ENCODE measurements at places on chromosomes 13 and 19.

- no peak for DNase-seq
Observed at GRCh38 chr13:99000137-99000536, 22.3 kb upstream of the DOCK9 start.

- DNase-seq = no peak
Observed at GRCh38 chr19:47541518-47541917, 26.7 kb upstream of the NAPA start.

DNA sequence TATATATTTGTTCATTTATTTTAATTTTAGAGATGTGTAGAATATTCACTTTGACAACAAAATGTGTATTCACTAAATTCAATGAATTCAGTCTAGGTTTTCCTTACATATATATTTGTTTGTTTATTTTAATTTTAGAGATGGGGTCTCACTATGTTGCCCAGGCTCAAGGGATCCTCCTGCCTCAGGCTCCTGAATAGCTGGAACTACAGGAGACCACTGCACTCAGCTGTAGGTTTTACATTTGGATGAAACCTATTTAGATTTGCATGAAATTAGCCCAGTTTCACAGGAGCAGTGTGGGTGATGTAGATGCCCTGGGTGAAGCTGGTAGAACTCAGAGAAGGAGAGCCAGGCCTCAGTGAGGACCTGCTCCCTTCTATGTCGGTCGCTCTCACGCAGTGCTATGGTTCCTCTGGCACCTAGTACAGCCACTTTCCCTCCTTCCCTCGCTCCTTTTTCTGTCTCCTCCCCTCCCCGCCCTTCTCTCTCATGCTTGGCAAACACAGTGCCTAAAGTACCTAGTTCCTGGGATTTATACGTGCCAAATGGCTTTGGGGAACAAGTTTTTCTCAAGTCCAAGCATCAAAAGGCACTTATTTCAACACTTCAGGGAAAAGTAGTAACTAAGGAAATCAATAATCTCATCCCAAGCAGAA lies 14.7 kb upstream of the HMGB1 start:
- DNase-seq = no peak

DNA sequence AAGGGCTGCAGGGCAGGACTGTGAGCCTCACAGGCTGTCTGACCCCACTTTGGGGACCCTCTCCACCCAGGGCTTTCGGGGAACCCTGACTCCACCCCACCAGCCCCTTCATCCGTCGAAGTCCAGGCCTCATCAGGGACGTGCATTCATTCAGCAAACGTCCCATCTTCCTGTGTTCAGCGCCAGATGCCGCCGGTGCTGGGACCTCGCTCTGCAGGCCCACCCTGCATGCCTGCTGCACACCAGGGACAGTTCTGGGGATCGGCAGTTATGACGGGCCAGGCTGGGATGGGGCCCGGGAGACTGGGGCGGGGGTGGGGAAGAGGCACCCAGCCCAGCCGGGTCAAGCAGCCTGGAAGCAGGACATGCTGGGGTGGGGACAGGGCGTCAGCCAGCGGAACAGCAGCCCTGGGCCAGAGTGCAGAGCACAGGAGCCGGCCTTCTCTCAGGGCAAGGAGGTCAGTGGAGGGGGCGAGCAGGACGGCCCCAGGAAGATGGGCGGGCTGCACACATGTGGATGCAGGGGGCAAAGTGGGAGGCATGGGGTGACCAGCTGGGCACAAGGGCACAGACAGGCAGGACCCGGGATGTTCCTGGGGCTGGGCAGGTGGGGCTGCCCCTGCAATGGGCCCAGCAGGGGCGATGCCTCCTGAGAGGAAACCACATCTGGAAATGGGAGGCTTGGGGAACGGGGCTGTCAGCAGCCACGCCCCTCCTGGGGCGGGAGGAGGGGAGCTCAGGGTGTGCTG lies 5.1 kb downstream of the GAMT start:
- no peak for DNase-seq

DNA sequence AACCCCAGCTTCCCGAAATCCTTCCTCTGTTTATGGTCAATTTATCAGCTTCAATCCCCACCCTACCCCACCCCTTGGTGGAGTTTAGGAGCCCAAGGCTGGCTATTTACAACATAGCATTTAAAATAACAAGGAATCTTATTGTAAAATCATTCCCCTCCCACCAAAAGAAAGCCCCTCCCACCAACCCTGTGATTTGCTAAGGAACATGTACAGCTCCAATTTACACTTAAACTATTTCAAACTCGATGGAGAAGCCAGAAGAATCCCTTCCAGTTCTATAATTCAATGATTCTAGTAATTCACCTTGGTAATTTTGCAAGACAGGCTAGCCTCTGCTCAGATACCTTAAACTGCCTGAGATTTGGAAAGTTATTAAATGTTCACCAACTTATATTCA lies 3.0 kb downstream of the LATS2 start:
- DNase-seq = no peak

GRCh38 chr19:10612499-10613119 lies 12.7 kb upstream of the SLC44A2 start:
- DNase-seq = no peak

GRCh38 chr19:29634423-29635130 lies 28.5 kb downstream of the POP4 start:
- no peak for DNase-seq

DNA sequence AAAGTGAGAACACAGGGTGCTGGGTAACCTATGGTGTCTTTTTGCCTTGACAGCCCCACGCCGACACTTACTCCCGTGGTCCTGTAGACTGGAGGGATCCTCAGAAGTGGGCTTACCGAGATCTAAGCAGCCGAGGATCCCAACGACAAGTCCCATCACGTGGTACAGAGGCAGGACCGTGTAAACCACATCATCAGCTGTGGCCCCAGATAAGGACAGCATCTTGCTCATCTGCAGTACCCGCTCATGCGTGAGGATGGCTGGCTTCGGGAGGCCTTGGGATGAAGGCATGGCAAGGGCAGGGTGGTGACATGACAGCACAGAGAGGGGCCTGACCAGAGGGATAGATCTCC lies 2.1 kb downstream of the SLC27A5 start:
- no peak for DNase-seq

GRCh38 chr13:41457589-41458186 lies 338 bp downstream of the RGCC start:
- DNase-seq = peak; percentile 35

- no peak for DNase-seq
Observed at GRCh38 chr19:34256835-34257558, 2.6 kb downstream of the GARRE1 start.

- no peak for DNase-seq
Observed at GRCh38 chr13:75359266-75359665, 122.7 kb downstream of the TBC1D4 start.

DNA sequence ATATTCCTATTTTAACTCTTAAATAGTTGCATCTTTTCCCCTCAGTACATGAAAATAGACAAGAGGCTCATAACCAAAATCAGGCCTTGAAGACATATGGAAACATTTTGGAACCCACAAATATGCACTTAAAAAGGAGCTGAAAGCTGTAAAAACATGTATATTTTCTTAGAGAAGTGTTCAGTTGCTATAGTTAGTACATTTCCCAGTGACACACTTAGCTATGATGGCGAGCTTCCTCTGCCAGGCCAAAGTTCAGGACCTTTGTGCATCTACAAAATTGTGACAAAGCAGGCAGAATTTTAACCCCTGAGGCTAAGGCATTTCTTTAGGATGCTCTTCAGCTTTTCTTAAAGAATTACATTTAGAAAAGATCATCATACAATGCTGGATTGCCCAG lies 54.5 kb downstream of the RCBTB2 start:
- DNase-seq = no peak

GRCh38 chr19:3818466-3818865 lies 32.3 kb upstream of the MATK start:
- DNase-seq = peak; percentile 67

GRCh38 chr19:6218491-6219146 lies 61.2 kb downstream of the MLLT1 start:
- peak; percentile 85 for DNase-seq

DNA sequence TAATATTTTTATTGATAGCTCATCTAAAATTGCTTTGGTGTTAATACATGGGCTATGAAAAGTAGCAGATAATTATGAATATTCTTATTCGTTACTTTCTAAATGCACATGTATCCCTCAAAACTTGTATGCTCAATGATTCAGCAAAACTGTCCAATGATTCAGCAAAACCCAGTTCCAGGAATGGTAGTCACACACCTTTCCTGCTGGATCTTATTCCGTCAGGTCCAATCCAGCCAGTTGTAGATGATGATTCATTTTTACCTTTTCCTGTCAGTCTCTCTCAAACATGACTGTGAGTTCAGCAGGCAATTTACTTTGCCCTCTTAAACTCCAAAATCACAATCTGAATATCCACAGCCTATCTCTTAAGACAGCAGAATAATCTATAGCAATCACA lies 1082.6 kb downstream of the EFNB2 start:
- DNase-seq = no peak

- DNase-seq = no peak
Observed at GRCh38 chr13:99093997-99094396, 106.7 kb upstream of the UBAC2 start.

- DNase-seq = no peak
Observed at GRCh38 chr13:21901336-21901735, 230.5 kb downstream of the FGF9 start.

DNA sequence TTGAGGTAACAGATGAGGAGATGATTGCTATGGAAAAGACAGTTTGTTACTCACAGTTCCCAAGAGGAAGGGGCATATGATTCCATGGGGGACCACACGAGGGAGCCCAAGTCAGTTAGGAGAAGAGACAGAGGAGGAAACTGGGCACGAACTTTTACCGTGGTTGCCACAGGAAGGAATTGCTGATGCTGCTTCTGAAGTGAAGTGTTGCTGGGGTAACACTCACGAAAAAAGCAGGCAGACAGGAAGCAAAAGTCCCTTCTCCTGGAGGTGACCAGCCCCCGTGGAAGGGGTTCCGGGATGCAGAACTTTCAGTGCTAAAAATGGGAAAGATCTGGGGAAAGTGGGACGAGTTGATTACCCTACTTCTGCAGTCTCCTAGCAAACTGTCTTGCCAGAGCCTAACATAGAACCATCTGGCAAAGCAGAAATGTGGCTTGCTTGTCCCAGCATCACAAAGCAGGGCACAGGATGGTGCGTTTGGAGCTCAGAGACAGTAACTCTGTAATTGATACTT lies 35.4 kb upstream of the MAP3K10 start:
- DNase-seq = no peak

DNA sequence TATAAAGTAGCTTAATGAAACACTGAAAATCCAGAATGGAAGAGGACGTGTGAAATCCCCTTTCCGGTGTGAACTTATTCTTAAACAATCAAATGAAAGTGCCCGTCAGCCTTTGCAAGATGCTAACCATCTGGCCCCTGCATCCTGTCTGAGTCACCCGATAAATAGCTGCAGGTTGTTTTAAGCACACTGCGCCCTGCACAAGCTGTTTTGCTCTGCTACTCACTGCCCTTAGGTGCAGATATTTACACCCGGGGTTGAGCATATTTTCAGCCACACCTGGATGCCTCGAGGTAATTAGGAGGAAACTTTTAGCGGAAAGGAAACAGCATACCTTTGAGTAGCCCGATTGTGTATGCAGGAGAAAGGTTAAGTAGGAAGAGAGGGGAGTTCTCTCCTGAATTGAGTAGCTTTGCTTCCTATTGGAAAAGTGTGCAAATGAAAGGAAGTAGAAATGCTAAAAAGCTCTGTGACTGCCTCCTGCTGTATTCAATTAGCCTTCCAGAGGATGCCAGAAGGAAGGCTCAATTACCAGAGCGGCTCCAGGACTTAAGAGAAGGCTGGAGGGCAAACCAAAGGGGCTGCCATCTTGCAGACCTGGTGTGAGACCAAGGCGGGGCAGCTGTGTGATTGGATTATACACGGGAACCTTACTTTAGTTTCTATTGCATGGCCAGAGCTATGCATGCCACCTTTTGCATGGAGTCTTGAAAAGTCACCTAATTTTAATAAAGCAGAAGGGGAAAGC lies 42.5 kb downstream of the IRS2 start:
- DNase-seq = peak; percentile 15

DNA sequence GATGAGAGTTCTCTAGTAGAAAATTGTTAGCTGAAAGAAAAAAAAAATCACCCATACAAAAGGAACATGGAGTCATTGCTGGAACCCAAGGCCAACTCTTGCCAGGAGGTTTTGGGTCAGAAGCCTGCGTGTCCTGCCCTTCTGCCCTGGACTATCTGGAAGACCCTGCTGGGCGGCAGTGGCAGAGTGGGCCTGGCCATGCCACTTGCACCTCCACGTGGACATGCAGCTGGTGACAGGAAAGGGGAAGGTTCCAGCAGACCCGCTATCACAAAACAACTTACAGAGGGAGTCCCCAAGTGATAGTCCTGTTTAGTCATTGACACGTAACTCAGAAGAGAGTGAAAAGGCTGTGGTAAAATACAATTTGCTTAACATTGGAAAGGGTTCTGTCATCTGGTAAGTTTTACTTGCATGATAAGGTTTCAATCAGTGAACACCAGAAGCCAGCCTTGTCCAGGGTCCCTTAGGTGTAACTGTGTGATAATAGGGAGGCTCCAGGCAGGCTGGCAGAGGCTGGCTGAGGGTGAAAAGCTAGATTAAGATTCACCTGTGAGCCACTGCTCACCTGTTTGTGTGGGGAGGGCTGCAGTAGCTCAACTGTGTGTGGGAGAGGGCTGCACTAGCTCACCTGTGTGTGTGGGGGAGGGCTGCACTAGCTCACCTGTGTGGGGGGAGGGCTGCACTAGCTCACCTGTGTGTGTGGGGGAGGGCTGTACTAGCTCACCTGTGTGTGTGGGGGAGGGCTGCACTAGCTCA lies 47.8 kb downstream of the COL4A2 start:
- no peak for DNase-seq

- no peak for DNase-seq
Observed at GRCh38 chr19:11265785-11266236, 3.5 kb upstream of the DOCK6 start.

DNA sequence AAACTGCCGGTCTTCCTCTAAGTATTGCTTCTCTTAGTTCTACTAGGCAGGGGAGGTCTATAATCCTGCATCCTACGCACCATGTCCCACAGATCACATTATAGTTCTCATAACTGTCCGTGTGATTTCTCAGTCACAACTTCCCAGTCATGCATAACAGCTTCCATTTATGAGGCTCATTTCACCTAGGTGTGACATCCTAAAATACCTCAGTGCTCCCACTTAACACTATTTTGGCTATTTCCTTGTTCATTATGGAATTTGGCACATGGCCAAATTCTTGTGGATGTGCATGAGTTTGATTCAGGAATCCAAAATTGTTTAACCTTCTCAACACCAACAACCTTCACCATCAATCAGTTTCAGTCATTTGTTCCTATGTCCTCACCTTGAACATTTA lies 989.9 kb downstream of the OLFM4 start:
- DNase-seq = no peak

GRCh38 chr19:41025871-41026270 lies 34.8 kb downstream of the CYP2B6 start:
- DNase-seq = no peak

- no peak for DNase-seq
Observed at GRCh38 chr13:113897161-113897560, 33.3 kb upstream of the GAS6 start.

- DNase-seq = no peak
Observed at GRCh38 chr13:97497400-97497799, 63.4 kb downstream of the RAP2A start.

DNA sequence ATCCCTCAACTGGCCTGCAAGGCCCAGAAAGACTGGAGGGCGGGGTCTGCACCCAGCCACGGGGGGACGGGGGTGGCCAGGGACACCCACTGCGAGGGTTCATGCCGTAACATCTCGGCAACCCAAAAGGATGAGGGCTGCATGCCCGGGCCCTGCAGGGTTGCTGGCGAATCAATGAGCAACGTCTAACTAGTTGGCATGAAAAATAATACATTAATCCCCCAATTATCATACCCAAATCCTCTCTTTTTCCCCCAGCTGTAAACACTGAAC lies 232.2 kb downstream of the TUBA3C start:
- no peak for DNase-seq

- no peak for DNase-seq
Observed at GRCh38 chr13:113820813-113821651, 42.8 kb downstream of the GAS6 start.

All from stimulated activated CD4-positive, alpha-beta T cell treated with anti-CD3 and anti-CD28 coated beads, Interleukin-1b, Interleukin-23, amount 100 ng/mL, for 48 hours (primary cell).